Germinal center (tissue), 1 donor: ENCODE measurements at places on chromosomes 1 and 21.
A peak's percentile ranks its signal among the peaks of the same experiment; 100 is the strongest.

DNA sequence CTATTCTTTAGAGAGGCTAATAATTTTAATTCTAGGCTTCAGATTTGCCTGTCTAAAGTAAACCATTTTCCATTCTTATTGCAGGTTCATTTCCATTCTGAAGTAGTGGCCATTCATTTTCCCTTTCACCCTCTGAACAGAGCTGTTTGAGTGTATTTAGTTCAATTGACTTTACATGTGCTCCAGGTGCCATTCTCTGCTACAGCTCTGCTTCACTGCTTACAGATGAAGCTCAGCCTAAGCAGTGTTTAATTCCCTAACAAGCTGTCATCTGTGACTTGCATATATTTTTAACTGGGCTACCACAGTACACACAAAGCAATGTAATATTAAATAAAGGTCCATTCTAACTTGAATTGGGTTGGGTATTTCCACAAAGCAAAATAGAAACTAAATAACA is 1031.6 kb downstream of the KCNT2 start:
- no peak for DNase-seq

- no peak for DNase-seq
Observed at GRCh38 chr1:62159940-62160348, 34.7 kb upstream of the L1TD1 start.

DNA sequence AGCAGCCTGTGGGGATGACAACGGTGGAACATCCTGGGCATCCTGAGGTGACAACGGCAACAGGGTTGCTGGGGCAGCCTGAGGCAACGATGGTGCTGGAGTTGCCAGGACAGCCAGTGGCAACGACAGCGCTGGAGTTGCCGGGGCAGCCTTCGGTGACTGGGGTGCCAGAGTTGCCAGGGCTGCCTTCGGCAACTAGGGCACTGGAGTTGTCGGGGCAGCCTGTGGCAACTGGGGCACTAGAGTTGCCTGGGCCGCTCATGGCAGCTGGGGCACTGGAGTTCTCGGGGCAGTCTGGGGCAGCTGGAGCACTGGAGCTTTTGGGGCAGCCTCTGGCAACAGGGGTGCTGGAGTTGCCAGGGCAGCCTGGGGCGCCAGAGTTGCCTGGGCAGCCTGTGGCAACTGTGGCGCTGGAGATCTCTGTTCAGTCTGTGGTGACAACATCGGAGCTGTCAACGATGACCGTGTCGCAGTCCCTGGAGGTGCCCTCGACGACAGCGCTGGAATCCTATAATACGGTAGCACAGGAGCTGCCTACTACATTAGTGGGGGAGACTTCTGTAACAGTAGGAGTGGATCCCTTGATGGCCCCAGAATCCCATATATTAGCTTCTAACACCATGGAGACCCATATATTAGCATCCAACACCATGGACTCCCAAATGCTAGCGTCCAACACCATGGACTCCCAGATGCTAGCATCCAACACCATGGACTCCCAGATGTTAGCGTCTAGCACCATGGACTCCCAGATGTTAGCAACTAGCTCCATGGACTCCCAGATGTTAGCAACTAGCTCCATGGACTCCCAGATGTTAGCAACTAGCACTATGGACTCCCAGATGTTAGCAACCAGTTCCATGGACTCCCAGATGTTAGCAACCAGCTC is 8.2 kb downstream of the SON start:
- DNase-seq: no peak

DNA sequence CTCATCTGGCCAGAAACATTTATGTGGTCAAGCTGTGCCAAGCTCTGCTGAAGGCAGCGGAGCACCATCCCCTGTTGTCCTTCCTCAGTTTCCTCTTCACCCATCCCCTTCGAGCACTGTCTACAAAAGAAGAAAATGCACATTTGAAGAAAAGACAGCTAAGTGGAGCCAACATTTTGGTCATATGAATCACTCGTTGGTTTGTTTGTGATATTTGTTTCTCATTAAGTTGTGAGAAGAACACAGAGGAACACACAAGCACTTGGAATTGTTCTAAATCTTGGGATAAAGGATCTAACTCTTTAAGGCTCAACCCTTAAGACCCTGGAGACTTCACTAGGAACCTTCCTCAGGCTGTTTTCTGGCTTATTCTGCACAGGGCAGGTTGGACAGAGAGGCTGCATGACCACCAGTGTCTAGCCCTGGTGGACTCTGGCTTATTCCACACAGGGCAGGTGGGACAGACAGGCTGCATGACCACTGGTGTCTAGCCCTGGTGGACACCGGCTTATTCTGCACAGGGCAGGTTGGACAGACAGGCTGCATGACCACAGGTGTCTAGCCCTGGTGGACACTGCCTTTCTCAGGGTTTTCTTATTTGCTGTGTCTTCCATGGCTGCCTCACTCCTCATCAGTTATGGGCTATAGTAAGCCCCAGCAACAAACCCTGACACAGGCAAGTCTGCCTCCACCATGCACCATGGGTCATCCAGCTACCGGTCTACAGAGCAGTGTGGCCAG is 35.3 kb upstream of the COL6A2 start:
- no peak for DNase-seq

GRCh38 chr1:203754455-203754864 is 10.5 kb upstream of the LAX1 start:
- DNase-seq: peak; percentile 35

DNA sequence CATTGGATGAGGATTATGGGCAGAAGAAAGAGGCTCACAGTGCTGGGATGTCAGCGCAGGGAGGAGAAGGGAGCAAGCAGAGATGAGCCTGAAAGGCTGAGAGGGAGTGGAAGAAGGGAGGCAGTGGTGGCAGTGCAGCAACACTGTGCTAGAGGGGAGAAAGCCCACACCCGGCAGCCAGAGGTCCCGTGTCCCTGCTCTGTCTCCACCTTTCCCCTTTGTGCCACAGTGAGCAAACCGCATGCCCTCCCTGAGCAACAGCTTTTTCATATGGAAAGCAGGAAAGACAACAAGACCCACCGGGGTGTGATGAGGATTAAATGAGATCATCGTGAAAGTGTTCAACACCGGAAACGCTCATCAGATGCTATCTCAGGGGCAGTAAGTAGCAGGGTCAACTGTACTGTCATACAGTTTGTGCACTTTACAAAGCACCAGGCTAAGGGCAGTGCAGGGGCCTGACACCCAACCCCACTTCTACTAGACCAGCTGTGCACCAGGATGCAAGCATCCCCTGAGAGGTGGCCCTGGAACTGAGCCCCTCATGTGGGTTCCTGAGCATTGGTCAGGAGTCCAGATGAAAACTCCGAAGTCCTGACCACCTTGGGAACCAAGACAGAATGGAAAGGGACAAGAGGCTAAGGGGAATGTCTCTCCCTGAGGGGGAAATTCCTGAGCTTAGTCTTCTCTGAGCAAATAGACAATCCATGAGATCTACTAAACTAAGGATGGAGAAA is 9.1 kb downstream of the NHLH1 start:
- no peak for DNase-seq

- no peak for DNase-seq
Observed at GRCh38 chr1:43582162-43582566, 51.5 kb downstream of the PTPRF start.

GRCh38 chr1:229905031-229905545 is 161.9 kb upstream of the GALNT2 start:
- DNase-seq: no peak
